ENCODE measurements at places on chromosomes 7 and 10. TPM values are rescaled to one million over a fixed set of nuclear protein-coding genes. Genes with fewer than 3 reads are reported as not detected.

DNA sequence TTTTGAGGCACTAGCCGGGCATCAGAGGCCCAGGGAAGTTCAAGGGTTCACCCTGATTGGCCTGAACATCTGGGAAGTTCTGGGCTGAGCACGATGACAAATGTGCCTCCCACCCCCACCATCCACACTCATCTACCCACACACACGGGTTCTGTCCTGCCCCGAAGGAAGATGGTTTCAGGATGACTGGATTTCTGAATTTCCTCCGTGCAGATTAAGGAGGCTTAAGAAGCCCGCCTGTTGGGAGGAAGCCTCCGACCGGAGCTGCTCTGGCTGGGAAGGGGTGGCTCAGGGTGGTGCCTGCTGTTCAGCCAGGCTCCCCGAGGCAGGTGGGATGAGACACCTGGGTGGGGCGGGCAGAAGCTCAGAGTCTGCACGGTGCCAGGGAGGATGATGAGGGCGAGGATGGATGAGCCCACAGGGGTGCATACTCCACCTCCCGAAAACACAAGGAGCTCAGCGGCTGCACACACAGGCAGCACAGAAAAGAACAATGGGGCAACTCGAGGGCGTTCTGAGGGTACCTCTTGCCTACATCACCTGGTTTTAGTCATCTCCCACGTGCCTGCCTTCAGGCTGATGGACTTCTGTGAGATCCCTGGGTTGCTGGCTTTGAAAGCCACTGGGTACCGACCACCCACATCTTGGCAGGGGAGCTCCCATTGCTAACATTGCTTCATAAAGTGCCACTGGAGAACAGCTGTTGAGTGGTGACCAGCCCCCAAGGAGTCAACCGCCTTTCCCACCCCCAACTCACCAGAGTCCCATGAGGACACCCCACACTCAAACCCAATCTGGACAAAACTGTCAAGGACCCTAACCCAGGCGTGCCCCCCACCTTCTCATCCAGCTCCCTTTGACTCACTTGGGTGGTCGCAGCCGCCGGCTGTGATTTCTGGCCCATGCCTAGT is 41.2 kb downstream of the CALML3 start:
- no peaks in the 10 kb centered on the region for H3K27me3 ChIP-seq
- H3K4me3 ChIP-seq: no peak overlapping the region
- DNase-seq: no peak
- H3K27ac ChIP-seq: no peak overlapping the region
- no peaks in the 10 kb centered on the region for H3K36me3 ChIP-seq

IFIT1B gene
- not detected for total RNA-seq

- no peaks in the 10 kb centered on the region for H3K36me3 ChIP-seq
- DNase-seq: peak; percentile 59
- peak overlapping the region; percentile 79 for H3K4me3 ChIP-seq
- peaks cover 13% of the 10 kb centered on the region for H3K4me1 ChIP-seq
These were observed 1.3 kb downstream of the CYTH3 start for GRCh38 chr7:6271060-6271658.

PSMG3 gene
- total RNA-seq: 22.4 TPM

DNA sequence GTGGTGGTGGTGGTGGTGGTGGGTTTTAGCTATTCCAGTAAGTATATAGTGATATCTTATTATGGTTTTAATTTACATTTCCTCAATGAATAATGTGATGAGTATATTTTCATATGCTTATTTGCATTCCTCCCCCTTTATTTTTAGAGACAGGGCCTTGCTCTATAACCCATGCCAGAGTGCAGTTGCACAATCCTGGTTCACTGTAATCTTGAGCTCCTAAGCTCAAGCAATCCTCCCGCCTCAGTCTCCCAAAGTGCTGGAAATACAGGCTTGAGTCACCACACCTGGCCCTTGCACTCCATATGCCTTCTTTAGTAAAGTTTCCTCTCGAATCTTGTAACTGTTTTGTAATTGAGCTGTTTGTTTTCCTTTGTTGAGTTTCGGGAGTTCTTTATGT is 577.7 kb upstream of the AUTS2 start:
- H3K27me3 ChIP-seq: no peaks in the 10 kb centered on the region
- DNase-seq: no peak
- no peak overlapping the region for H3K27ac ChIP-seq
- H3K36me3 ChIP-seq: no peaks in the 10 kb centered on the region
- H3K4me3 ChIP-seq: no peak overlapping the region

DNA sequence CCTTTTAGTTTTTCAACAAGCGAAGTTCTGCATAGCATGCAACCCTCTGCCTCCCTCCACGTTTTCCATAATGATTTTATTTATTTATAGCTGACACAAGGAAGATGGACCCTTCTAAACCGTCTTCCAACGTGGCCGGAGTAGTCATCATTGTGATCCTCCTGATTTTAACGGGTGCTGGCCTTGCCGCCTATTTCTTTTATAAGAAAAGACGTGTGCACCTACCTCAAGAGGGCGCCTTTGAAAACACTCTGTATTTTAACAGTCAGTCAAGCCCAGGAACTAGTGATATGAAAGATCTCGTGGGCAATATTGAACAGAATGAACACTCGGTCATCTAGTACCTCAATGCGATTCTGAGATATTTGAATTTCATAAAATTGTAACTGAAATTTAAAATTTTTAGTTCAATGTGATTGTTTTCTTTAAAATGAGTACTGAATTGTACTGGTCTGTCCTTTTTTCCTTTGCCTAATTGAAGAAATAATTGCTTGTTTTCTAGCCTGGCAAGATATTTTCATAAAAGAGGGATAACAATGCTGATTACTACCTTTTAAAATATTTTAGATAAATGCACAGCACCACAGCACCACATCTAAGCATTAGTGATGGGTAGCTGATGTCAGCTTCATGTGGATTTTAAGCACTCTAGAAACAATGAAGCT is 41.5 kb upstream of the SLC39A12 start:
- no peaks in the 10 kb centered on the region for H3K27me3 ChIP-seq
- no peaks in the 10 kb centered on the region for H3K4me1 ChIP-seq
- H3K4me3 ChIP-seq: no peak overlapping the region
- H3K27ac ChIP-seq: no peak overlapping the region
